ENCODE measurements at places on chromosomes 12 and 14. TPM values are rescaled to one million over a fixed set of nuclear protein-coding genes. Genes with fewer than 3 reads are reported as not detected.

DNA sequence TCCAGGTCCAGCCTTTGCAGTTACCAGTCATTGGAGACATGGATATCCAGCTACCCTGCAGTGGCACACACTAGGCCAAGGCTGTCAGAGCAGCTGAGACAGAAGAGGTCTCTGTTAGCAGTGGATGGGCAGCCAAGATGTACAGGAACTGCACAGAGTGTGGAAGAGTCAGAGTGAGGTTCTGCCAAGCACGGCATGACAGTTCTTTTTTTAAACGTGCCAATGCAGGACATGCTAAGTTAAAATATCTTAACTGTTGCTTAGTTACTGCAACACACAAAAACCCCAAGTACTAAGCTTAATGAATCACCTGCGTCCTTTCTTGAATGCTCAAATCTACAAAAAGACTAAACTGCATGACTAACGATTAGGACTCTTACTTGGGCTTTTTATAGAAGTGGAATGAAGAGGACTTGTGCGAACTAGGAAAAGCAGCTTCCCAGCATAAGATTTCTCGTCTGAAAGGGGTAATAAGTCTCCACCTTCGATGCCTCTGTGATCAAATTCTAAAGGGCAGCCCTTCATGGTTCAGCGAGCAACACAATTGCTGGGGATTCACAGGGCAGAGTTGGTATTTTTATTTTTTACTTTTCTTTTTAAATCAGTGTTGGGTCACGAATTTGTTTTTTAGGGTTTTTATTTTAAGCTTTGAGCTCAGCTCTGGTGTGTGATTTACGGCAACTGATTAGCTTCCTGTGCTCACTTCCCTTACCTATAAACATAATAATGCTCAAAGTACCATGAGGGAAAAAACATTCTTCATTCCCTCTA lies 20.6 kb downstream of the MAPK1IP1L start:
- no peaks in the 10 kb centered on the region for H3K27me3 ChIP-seq
- H3K27ac ChIP-seq: peak overlapping the region; percentile 82
- H3K36me3 ChIP-seq: no peaks in the 10 kb centered on the region
- no peak for DNase-seq
- peak overlapping the region; percentile 41 for H3K4me3 ChIP-seq

DNA sequence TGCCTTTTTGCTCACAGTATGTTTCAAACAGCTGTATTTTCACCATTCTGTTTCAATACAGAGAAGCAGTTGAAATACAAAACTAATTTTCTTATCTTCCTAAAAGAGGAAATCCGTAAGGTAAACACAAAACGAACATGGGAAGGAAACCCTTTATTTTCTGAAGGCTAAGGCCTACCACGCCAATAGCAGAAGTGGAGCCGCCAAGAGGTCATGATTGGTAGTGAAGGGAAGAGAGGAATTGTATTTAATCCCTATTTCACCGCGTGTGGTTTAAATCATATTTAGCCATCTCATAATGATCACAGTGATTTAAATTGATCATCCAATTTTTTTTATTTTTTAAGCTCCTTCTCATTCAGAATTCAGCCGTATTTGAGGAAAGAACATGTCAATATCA lies 398.2 kb downstream of the PRKD1 start:
- H3K4me1 ChIP-seq: no peaks in the 10 kb centered on the region
- no peak overlapping the region for H3K4me3 ChIP-seq
- H3K36me3 ChIP-seq: no peaks in the 10 kb centered on the region
- no peaks in the 10 kb centered on the region for H3K27me3 ChIP-seq
- H3K27ac ChIP-seq: no peak overlapping the region

DNA sequence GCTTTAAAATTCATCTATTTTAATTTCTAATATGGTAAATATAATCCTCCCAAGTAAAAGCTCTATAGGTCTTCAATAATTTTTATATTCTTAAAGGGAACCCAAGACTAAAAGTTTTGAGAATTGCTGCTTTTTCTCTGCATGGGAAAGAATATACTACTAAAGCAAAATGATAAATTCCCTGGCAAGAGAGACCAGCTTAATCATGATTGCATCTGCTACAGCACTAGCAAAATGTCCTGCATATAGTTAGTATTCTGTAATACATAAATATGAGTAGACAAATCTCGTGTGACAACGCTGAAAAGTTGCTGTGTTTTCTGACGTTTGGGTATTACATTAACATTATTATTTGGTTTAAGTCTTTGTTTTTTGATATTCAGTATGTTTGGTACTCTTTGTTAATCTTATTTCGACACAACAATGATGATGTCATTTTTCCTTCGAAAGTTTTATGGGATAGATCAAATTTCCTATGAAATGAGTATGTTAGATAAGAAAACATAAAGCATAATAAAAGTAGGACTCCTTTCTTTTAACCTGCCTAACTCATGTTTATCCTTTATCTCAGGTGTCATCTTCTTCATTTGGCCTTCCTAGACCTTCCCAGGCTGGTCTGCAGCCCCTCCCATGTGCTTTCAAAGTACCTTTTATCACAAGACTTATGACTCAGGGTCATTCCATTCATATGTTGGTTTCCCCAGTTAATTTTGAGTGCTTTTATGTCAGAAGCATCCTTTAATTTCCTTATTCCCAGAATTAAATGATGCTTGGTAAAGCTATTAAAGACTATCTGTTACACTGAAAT lies 321.9 kb downstream of the RAD51B start:
- no peak overlapping the region for H3K4me3 ChIP-seq
- no peak for DNase-seq
- H3K27me3 ChIP-seq: no peaks in the 10 kb centered on the region
- no peaks in the 10 kb centered on the region for H3K36me3 ChIP-seq
- H3K27ac ChIP-seq: no peak overlapping the region
- H3K4me1 ChIP-seq: peaks cover 10% of the 10 kb centered on the region

- no peak within 1 kb of the TSS for H3K27ac ChIP-seq
- no peaks in the 10 kb centered on the region for H3K4me1 ChIP-seq
- no peaks in the 10 kb centered on the region for H3K36me3 ChIP-seq
Measured at GRCh38 chr12:52519826-52520662, at the start of gene KRT5. Gene KRT5, minus strand, starts transcription at chr12:52520394. Its CDS starts 98 bp downstream, at chr12:52520296.

Gene TEX52
- total RNA-seq: not detected

GRCh38 chr14:99435327-99435726 lies 45.3 kb downstream of the SETD3 start:
- H3K4me3 ChIP-seq: no peak overlapping the region
- no peaks in the 10 kb centered on the region for H3K27me3 ChIP-seq
- no peak for DNase-seq
- peaks cover 4% of the 10 kb centered on the region for H3K36me3 ChIP-seq
- no peak overlapping the region for H3K27ac ChIP-seq
